ENCODE measurements at places on chromosomes 3 and 15.

GRCh38 chr3:127646501-127647046, 17.6 kb downstream of the PODXL2 start:
- no peak for DNase-seq

DNA sequence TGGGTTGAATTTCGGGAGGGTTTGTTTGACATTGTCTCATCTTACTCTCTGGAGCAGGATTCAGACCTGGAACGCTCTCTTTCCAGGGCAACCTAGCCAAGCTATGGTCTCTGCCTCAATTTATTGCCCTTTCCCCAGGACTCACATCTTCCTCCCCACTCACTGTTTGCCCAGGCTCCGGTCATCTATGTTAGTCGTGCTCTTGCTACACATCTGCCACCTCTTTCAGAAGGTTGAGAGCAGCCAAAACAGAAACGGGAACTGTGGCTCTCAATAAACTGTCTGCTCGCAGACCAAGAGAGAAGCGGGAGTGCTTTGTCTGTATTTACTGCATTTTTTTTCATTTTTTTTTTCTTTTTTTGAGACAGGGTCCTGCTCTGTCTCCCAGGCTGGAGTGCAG, 81.6 kb downstream of the ST6GAL1 start:
- DNase-seq, result peak; percentile 22

DNA sequence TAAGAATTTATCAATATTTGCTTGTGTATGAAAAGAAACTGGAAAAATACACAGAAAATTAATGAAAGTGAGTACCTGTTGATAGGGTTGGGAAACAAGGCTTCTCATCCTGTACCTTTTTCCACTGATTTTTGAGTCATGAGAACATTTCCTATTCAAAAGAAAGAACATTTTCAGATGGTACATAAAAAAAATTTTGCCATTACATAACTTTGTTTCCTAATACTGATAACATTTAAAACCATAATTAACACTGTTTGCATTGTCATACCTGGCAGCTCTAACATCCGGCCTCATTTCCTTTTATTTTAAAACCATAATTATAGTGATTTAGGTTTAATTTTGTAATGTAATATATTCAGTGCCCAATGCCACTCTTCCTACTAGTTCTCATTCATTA, 11.7 kb downstream of the NKTR start:
- no peak for DNase-seq

- DNase-seq, result no peak
Measured at GRCh38 chr3:14127516-14128161, 2.8 kb downstream of the TMEM43 start.

- no peak for DNase-seq
Measured at GRCh38 chr3:130470126-130470525, 46.9 kb upstream of the COL6A6 start.

DNA sequence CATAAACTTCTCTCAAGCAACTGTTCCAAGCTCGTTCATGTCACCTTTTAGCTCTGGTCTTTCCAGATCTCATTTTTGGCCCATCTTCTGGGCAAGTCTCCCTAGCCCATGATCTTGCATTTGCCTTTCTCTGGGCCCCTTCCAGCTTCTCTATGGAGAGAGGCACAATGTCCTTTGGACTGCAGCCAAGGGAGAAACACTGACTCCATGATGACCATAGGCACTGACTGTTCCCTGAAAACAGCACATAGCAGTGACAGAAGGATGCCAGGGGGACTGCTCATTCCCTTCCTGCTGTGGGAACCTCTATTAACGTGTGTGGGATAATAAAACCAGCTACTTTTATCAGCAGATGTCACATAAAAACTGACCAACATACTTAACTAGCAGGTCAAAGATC, 60.3 kb downstream of the STRIT1 start:
- DNase-seq, result no peak

- DNase-seq, result no peak
Measured at GRCh38 chr15:55484917-55485672, 22.9 kb downstream of the DNAAF4 start.

DNA sequence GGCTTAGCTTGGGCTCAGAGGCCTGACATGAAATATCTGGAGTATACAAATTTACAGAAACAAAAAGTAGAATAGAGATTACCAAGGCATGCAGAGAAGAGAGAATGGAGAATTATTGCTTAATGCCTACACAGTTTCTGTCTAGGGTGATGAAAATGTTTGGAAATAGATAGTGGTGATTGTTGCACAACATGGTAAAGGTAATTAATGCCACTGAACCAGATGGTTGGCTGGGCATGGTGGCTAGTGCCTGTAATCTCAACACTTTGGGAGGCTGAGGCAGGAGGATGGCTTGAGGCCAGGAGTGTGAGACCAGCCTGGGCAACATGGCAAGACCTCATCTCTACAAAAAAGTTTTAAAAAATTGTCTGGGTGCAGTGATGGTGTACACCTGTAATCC, 46.6 kb upstream of the OSBPL11 start:
- DNase-seq, result no peak

DNA sequence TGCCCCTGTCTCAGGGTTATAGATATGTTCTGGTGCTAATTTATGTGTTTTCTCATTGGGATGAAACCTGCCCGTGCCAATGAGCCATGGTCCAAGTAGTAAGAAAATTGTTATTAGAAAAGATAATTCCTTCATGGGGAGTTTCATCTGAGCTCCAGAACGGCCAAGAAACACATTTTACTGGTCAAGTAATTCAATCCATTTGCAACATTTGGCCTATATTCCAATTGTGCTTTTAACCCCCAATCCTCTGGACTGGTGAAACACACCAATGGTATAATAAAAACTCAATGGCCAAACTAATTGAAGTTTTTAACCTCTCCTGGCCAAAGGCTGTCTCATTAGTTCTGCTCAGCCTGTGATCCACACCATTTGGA, 53.7 kb upstream of the XCR1 start:
- DNase-seq, result no peak
